ENCODE measurements at places on chromosomes 1 and 21.
A peak's percentile ranks its signal among the peaks of the same experiment; 100 is the strongest.

GRCh38 chr1:78649628-78650027 lies at the start of gene IFI44:
Gene IFI44, plus strand, starts transcription at chr1:78649831. Its CDS starts 365 bp downstream, at chr1:78650196.
- DNase-seq = peak; percentile 65

DNA sequence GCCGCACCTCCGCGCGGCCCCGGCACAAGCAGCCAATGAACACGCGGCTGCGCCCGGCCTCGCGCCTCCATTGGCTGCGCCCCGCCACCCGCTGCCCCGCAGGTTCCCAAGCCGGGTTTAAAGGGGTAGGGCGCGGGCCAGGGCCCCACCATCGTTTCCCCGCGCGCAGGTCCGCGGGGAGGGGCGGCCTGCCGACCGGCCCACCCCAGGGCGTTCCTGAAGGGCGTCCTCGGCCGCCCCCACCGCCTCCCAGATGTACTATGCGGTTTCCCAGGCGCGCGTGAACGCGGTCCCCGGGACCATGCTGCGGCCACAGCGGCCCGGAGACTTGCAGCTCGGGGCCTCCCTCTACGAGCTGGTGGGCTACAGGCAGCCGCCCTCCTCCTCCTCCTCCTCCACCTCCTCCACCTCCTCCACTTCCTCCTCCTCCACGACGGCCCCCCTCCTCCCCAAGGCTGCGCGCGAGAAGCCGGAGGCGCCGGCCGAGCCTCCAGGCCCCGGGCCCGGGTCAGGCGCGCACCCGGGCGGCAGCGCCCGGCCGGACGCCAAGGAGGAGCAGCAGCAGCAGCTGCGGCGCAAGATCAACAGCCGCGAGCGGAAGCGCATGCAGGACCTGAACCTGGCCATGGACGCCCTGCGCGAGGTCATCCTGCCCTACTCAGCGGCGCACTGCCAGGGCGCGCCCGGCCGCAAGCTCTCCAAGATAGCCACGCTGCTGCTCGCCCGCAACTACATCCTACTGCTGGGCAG lies at the start of gene OLIG1:
Gene OLIG1 (plus strand): TSS at position 148 of the 750 bp plus-strand sequence. CDS start 106 bp downstream, at position 254.
- no peak for DNase-seq

- no peak for DNase-seq
Measured at GRCh38 chr1:83822208-83822607, 176.7 kb downstream of the TTLL7 start.

GRCh38 chr1:154337253-154337894 lies 12.0 kb downstream of the ATP8B2 start:
- no peak for DNase-seq

All from stimulated activated naive CD4-positive, alpha-beta T cell treated with Interleukin-2 at 50 U/mL for 16 hours (primary cell).